Activated CD4-positive, alpha-beta T cell treated with anti-CD3 and anti-CD28 coated beads, Interleukin-2, amount 50 U/mL, for 48 hours (primary cell): ENCODE measurements at places on chromosomes 6 and 20.

GRCh38 chr6:167761794-167762258, 64.9 kb upstream of the AFDN start:
- DNase-seq: no peak

GRCh38 chr20:59620860-59621505, 16.6 kb downstream of the PHACTR3 start:
- no peak for DNase-seq

DNA sequence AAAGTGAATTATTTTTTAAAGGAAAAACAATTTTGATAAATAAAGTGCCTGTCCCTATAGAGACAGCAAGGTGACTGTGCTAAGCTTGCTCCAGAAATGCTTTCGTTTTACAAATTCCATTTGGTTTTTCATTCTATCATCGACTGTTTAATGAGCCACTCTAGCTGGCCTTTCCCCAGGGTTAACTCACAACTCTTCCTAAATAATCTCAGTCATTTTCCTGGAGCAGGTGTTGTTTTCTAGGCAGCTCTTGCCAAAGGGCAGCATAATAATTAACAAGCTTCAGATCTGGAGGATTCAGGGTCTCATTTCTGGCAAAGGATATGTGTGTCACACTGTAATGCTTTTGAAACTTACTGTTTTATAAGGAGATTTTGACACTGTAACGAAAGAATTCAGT, 184.2 kb downstream of the KHDC1L start:
- no peak for DNase-seq

DNA sequence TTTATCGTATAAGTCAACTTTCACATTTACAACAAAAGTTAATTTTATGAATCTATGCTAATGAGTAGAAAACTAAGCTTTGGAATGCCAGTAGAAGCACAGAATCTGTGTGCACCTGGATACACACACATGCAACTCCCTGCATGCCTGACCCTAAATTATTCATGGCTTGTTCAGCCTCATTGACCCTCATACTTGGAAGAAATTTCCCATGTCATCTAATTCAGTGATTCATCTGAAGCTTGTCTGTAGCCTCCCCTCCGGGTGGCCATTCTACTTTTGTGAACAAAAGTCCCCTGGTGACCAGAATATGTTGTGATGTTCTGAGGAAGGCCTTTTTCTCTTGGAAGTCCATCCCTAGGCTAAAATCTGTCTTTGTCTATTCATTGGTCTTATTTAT, 1078.4 kb downstream of the KIF16B start:
- DNase-seq: no peak

GRCh38 chr6:166588691-166589336, 2.3 kb upstream of the RAMACL start:
- no peak for DNase-seq

DNA sequence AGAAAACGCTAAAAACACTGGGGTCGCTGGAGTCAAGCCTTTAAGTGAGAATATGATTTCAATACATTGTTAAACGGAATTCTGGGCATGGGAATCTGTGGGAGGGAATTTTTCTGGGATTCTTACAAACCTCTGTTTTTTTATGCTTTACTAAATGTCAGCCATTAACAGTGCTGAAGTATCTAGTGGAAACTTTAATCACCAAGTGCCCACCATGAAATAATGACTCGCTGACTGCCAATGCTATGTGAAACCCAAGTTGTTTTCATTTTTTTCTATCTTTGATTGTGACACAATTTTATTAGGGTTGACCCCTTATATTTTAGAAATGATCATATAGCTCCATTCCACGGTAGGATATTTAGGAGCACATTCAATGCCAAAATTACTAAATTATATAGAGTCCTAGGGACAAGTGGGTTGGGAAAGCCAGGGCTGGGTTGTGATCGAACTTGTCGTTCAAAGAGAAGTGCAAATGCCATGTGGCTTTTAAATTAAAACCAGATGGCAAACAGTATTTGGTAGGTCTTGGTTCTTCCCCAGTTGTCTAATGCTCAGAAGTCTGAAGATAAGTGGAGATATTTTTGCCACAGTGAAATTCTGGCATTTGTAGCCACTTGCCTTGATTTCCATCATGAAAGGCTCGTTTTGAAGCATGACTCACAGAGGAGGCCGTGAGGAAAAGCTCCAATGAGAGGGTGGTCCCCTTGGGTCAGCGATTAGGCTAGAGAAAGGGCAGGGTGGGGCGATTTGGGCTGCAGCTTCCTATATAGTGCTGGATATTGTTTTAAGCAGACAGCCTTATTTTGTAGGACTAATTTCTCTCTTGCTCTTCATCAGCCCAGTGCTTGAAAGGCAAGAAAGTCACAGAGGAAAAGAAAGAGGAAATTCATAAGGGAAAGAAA, 254.4 kb upstream of the JAG1 start:
- no peak for DNase-seq

GRCh38 chr6:146943664-146944063, 260.6 kb upstream of the STXBP5 start:
- DNase-seq: no peak

GRCh38 chr20:17795003-17795402, 95.2 kb downstream of the BANF2 start:
- no peak for DNase-seq

- DNase-seq: no peak
Measured at GRCh38 chr6:168013250-168013915, 15.9 kb downstream of the KIF25 start.

GRCh38 chr20:46694484-46694883, 5.2 kb upstream of the TP53RK start:
- no peak for DNase-seq

GRCh38 chr20:57977569-57977968, 250.9 kb downstream of the ANKRD60 start:
- no peak for DNase-seq

DNA sequence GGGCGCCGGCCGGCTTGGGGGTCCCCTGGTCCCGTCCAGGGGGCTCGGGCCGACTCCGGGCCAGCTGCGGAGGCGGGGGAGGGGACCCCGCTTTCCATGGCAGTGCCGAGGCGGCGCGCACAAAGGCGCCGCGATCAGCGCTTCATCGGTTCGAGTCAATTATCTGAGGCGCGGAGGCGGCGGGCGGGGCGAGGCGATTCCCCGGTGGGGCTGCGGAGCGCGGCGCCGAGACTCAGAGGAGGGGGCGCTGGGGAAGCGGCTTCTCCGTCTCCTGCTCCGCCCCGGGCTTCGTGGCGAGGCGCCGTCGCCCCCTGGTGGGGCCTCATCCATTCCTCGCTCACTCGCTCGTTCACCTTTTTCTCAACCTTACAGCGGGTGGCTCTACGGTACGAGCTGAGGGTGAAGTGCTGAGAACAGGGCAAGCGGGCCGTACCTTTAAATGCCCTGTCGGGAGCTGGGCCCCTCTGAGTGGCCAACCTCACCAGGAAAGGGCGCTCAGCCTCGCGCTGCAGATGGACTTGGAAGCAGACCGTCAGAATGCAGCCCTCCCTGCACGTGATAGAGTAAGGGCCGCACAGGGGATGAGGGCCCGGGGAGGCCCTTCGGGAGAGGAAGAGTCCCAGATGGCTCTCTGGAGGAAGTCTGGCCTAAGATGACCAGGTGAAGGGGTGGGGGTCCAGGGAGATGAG, 39.9 kb downstream of the SLC52A3 start:
- DNase-seq: peak; percentile 64

DNA sequence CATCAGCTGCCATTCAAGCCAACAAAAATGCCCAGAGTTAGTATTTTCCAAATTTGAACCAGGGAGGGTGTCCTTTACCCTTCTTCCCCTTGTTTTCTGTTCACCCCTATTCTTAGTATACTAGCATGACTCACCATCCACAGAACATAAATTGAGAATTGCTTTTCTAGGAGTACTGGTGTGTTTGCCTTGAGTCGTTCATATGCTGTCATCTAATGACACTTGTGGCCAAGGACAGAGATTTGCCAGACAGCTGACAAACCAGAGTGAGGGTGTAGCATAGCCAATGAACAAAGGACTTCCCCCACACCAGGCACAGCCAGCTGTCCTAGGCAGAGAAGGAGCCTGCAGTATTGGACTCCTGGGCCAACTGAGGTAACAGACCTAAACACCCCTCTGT, 62.2 kb downstream of the FILIP1 start:
- no peak for DNase-seq

GRCh38 chr6:82204020-82204419, 43.5 kb downstream of the IBTK start:
- DNase-seq: no peak
